Left ventricle myocardium inferior (tissue), 1 donor: ENCODE measurements at places on chromosomes 12 and 14.

DNA sequence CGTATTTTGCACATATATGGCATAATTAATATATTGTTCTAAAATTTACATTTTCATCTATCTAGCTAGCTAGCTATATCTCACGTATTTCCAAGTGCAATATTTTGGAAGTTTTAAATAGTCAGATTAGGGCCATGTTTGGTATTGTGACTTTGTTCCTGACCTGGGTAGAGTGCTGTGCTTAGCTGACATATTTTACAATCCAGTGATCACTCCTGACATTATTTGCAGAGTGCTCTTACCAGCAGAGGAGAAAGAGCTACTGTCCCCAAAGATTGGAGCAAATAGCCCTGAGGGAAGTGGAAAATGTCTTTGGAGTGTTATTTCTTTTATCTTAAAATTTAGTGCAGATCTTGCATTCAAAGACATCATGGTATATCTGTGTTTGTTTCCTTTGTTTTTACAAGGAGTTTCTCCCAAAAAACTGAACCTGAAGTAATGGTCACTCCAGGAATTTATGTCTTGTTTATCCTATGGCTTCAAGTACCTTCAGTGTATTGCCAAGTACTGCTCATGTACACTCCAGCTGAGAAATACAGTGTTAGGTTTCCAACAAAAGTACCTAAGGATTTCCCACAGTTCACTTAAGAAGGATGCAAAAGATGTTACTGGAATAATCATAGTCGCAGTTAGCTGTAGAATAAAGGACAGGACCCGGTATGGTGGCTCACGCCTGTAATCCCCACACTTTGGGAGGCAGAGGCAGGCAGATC, 49.4 kb upstream of the PSMA6 start:
- DNase-seq = no peak

DNA sequence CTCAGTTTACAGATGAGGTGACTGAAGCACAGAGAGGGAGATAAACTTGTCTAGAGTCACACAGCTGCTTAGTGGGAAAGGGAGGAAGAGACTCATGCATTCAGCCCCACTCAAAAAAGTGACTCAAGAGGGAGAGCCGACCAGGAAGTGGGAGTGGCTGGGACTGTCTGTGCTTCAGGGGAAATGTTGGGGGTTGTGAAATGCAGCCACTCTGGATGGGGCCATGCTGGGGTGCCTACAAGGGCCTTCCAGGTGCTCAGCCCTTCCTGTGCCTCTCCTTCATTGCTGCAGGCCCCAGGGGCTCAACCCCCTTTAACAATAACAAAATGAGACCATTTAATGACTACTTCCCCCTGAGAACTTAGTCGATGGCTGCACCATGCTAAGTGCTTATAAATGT, 41.8 kb downstream of the CACNA1C start:
- no peak for DNase-seq

GRCh38 chr12:123859035-123859434, 96.9 kb downstream of the DNAH10 start:
- DNase-seq = no peak

DNA sequence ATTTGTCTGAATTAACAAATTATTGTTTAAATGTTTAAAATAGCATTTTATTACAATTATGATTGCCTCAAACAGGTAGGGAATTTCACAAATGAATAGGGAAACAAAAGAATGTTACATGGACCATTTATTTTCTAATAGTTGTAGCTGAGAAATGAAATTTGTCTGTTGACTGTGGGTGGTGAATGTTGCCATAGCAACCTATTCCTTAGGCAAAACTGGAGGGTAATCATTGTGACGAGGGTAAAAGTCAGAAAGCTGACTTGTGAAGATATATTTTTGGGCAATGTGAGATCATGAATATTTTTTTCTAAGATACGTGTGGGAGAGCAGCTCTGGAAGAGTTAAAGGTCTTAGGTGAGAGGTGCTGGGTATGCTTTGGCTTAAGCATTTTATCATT, 24.2 kb upstream of the CLEC14A start:
- no peak for DNase-seq

GRCh38 chr14:23620177-23620702, 15.9 kb upstream of the DHRS2 start:
- DNase-seq = no peak

GRCh38 chr14:74568911-74569310, 43.1 kb downstream of the LTBP2 start:
- DNase-seq = peak; percentile 55

DNA sequence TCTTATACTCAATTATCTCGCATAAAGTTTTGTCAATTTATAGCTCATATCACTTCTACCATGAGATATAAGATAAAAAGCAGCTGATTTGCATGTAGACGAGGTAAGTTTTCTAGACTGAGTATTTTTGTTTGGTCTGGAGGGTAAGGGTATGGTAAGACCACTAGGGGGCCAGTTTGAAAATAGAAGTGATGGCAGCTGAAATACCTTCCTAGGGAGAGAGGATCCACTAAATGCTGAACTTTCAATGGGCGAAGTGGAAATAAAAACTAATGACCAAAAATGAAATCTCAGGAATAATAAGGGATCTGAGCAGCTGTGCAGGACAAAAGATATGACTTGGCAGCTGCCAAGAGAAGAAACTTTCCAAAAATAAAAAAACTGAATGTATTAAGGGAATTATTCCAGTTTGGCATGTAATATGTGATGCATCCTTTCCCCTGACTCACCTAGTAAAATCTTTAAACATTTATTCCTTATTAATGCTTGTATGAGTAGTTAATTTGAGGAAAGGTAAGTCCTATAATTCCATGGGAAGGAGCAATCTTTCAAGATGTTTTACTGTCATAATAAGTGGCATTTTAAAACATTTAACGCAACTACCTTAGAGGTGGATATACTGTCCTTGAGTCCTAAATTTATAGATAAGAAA, 754.5 kb downstream of the C12orf50 start:
- DNase-seq = no peak

- no peak for DNase-seq
Observed at GRCh38 chr14:22537436-22538310, 51.4 kb downstream of the DAD1 start.

GRCh38 chr12:128715485-128715884, 108.3 kb downstream of the SLC15A4 start:
- no peak for DNase-seq
